Hematopoietic multipotent progenitor cell (in vitro differentiated cells): ENCODE measurements at places on chromosomes 5 and 9. TPM values are rescaled to one million over a fixed set of nuclear protein-coding genes. Genes with fewer than 3 reads are reported as not detected.

Gene AGXT2
- total RNA-seq, result not detected

Gene OLFM1
- total RNA-seq, result 0.27 TPM

Gene TYRP1
- not detected for total RNA-seq

GRCh38 chr9:14978022-14979000 lies 68.1 kb upstream of the FREM1 start:
- DNase-seq, result no peak

DNA sequence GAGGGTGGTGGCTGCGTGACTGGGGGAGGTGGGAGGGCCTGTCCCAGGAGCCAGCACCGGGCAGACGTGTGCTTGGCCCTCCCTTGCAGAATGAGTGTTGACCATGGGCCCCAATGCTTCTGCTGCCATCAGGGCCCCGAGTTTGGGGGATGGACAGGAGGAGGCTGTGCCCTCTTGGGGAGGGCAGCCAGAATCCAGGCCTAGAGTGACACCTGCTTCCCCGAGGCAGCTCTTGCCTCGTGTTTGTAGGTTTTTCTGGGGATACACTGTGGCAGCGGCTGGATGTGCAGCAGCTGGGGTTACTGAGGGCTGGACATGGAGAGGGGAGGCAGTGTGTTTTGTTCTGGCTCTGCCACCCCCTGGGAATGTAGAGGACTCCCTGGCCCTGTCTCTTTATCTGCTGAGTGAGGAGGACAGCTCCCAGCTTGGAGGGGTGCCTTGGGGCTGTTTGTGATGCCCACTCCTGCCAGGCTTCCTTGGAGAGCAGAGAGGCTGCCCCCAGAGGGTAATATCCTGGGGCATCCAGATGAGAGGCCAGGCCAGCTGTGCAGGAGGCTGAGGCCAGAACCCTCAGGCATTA lies 22.7 kb downstream of the WNK2 start:
- DNase-seq, result no peak
